ENCODE measurements at places on chromosomes 6 and 20.

DNA sequence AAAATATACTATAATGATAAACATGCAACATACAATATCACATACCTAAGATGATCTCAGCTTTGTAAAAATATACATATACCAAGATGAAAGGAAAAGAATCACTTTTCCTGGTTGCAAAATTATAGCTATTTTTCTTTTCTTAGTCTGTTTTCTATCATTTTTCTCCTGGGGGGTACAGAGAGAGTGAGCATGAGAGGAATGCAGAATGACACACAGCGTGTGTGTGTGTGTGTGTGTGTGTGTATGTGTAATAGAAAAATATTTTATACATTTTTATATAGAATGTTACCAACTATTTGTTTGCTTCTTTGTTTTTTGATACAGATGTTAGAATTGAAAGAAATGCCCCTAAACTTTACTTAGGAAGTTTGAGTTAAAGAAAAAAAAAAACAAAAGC lies 64.3 kb downstream of the FAM83B start:
- DNase-seq, result no peak

DNA sequence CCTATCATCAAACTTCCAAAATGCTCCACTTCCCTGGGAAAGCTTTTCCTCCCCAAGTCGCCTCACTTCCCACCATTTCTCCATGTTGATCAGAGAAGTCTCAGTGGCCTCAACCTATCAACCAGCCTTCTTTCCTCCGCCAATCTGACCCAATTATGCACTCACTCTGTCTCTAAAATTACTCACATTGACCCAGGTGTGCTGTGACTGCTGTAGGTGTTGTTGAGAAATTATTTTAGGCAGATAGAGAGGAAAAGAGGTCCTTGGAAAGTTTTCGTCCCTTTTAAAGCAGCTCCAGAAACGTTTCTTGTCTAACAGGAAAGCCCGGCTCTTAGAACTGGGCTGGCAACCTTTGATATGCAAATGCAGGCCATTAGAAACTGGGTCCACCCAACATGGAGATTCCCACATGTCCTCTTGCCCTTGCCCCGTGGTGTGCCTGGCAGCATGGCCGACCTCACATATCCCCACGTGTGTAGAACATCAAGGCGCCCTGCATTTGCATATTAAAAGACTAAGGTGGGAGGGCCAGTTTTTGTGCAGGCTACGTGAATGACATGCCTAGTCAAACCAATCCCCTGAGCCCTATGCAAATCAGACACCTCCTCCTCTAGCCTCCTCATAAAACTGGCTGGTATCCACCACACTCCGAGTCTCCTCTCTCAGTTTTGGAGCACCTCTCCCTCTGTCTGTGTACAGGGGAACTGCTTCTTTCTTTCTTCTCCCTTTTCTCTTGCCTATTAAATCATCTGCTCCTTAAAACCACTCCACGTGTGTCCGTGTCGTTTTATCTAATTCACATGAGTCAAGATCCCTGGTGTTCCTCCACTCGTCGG lies 12.9 kb downstream of the IPCEF1 start:
- peak; percentile 88 for DNase-seq

DNA sequence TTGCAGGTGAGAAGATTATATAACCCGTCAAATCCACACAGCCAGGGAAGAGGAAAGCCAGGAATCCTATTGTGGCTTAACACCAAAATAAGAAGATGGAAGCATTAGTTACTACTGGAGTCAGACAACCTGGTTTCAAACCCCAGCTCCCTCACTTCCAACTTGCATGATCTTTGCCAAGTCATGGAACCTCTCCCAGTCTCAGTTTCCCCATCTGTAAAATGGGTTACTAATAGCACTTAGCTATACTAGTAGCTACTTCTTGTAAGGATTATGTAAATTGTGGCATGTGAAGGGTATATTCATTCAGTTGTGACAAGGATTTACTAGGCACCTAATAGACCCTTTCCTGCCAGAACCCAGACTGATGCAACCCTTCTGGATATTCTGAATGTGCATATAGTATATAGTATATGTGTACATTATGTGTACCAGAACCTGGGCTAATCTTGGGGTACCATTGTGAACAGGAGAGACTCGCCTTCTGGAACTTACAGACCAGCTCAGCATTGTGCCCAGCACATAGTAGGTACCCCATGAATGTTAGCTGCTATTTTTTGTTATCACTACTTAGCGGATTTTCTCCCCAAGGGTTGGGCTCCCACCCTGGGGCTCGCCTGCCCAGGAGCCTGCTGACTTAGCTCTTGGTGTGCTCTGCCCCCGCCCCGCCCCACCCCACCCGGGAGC lies 50.3 kb downstream of the JPH2 start:
- DNase-seq, result no peak

DNA sequence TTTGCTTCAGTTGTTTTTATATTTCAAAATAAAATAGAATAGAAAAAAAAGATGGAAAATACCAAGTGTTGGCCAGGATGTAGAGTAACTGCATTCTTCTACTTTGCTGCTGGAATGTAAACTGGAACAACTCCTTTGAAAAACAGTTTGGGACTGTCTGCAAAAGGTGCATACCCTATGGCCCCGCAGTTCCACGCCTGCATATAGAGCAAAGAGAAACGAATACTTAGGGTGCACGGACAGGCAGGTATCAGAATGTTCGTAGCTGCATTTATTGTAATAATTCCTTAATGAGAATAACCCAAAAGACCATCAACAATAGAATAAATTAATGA lies 603 bp upstream of the RAB23 start:
- no peak for DNase-seq

GRCh38 chr6:50817646-50817950 lies 1.1 kb upstream of the TFAP2B start:
- DNase-seq, result no peak

DNA sequence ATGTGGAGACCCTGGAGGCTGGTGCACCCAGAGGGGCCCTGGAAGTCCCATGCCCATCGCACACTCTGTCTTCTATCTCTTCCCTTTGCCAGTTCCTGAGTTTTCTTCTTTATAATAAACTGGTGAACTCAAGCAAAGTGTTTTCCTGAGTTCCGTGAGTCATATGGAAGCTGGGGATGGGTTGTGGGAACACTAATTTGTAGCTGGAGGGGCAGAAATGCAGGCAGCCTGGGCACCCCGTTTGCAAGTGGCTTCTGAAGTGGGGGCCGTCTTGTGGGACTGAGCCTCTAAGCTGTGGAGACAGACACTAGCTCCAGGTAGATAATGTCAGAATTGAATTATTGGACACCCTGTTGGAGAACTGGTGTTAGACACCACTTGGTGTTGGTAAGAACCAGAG lies 3.2 kb upstream of the PPP1R3G start:
- DNase-seq, result no peak

- DNase-seq, result no peak
These were observed 133.4 kb upstream of the CDH4 start for GRCh38 chr20:61118429-61119224.

DNA sequence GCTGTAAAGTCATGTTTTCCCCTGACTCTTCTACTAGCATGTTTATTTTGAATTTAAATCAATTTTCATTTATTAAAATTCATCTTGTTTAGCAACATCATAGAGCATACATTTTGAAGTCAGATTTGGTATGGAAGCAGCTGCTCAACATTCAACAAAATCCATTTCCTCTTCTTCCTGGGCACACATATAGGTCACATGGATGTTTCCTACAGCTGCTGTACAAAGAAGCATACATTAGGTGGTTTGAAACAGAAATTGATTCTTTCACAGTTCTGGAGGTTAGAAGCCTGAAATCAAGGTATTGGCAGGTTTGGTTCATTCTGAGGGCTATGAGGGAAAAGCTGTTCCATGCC lies 495.2 kb downstream of the RFPL4B start:
- DNase-seq, result no peak

DNA sequence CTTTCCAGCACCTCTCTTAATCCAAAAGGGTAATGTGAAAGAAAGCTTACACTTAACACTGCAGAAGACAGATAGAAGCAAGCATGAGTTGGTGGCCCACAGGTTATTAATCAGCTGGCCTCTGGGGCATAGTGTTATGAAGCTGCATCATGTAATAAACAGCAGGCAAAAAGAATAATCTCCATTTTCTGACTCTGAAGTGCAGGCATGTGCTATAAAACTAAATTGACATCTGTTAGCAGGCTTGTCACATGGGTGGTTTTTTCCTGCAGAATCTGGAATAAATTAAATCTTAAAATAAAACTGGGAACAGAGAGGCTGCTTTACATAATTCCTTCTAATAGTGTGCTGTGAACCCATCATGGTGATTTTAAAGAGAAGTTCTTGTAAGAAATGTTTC lies 73.3 kb downstream of the METTL24 start:
- DNase-seq, result no peak

- DNase-seq, result no peak
These were observed 8.2 kb downstream of the LY86 start for GRCh38 chr6:6596529-6597328.

DNA sequence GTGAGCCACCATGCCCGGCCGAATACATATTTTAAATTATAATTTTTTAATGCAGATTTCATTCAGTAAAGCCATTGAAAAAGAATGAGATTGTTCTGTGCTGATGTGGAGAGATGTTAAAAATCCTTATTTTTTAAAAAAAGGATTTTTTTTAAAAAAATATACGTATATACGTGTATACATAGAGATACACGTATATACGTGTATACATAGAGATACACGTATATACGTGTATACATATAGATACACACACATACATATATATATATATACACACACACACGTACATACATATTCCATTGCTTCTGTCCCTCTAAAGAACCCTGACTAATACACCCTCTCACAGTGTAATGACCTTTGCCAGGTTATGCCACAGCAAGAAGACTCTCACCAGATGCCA lies 23.8 kb upstream of the TBC1D7 start:
- no peak for DNase-seq

DNA sequence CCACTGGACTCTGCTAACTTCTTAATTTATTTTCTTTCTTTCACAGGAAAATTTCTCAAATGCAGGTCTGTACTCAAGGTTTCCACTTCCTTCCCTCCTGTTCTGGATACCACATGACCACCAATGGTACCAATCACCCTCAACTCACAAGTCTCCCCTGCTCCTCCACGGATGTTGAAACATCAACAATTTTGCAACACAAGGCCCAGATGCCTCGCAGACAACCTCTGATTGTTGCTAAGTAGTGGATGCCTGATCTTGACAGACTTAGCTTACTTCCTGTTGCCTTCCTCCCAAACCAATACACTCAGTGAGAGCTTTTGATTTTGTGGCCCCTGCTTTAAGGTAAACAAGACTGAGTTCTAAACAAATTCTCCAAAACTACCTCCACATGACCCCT lies 146.6 kb downstream of the FRK start:
- DNase-seq, result no peak

GRCh38 chr6:37021356-37022129 lies 16.1 kb downstream of the FGD2 start:
- no peak for DNase-seq

DNA sequence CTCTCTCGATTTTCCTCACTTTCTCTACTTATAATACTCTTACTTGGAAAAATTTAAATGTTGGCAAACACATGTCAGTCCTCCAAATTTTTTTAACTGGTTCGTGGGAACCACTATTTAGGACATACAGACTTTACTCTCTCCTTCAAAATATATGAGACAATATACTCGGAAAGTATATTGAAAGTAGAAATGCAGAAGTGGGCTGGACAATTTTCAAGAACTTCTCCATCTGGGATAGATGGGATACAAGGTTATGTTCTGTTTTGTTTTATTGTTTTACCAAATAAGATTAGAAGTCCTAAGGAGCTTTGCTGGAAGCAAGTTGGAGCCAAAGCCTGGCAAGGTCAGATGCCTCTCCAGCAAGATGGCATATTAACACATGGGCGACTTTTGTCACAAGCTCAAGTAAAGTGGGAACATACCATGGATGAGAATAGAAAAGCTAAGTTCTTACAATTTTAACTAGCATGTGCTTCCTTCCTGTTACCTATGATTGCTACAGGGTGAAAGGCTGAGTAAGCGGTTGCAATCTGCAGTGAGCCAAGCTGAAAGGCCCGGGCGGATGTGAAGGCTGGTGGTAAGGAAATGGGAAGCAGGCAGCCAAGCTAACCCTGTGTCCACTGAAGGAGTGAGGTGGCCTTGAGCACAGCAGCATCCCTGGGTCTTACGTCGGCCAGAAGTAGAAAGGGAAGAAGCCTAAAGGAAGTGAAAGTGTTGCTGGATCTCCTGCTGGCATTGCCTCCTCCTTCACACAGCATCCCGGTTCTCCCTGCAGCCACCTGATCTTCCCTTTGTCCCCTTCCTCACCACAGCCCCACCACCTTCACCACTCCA lies 7.1 kb downstream of the MAP3K5 start:
- DNase-seq, result no peak

GRCh38 chr6:158717341-158718330 lies 67.8 kb downstream of the SYTL3 start:
- no peak for DNase-seq

DNA sequence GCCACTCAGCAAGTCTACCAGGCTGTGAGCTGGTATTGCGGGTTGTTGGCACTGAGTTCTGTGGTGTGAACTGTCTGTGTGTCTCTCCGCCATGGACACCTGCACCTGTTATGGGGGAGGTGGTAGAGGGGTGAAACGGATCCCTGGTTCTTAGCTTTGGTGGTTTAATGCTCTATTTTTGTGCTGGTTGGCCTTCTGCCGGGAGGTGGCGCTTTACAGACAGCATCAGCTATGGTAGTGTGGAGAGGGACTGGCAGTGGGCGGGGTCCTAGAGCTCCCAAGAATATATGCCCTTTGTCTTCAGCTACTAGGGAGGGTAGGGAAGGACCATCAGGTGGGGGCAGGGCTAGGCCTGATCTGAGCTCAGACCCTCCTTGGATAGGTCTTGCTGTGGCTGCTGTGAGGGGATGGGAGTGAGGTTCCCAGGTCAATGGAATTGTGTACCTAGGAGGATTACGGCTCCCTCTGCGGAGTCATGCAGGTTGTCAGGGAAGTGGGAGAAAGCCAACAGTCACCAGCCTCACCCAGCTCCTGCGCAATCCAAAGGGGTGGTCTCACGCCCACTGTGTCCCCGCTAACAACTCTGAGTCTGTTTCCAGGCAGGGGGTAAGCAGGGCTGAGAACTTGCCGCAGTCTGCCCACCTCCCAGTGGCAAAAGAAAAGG lies 154.3 kb downstream of the CCDC170 start:
- peak; percentile 76 for DNase-seq

GRCh38 chr20:56429502-56429901 lies 17.4 kb downstream of the CASS4 start:
- DNase-seq, result no peak

DNA sequence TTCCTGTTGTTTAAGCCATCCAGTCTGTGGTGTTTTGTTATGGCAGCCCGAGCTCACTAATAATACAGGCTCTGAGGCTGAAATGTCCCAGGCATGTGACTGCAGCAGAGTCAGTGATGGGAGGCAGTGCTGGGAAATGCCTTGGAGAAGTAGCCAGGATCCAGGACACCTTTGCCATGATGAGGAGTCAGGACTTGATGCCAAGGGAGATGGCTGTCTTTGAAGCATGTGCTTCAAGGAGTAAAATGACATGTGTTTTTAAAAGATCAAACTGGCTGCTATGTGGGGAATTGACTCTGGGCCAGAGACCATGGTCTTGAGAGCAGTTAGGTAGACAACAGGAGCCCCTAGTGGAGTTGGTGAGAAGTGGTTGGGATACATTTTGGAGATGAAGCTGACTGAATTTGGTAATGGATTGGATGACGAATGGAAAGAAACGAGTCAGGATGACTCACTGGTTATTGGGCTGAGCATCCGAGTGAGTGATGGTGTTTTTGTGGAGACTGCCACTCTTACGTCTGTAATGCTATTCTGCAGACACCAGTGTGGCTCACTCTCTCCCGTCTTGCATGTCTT lies 322.2 kb downstream of the PLCB1 start:
- peak; percentile 40 for DNase-seq

Measured in iPS DF 19.7 (cell line).